ENCODE measurements at places on chromosomes 12 and 14. TPM values are rescaled to one million over a fixed set of nuclear protein-coding genes. Genes with fewer than 3 reads are reported as not detected.
A peak's percentile ranks its signal among the peaks of the same experiment; 100 is the strongest.

- no peak for DNase-seq
These were observed 827 bp upstream of the TEDC1 start for GRCh38 chr14:105490267-105490571.

DNA sequence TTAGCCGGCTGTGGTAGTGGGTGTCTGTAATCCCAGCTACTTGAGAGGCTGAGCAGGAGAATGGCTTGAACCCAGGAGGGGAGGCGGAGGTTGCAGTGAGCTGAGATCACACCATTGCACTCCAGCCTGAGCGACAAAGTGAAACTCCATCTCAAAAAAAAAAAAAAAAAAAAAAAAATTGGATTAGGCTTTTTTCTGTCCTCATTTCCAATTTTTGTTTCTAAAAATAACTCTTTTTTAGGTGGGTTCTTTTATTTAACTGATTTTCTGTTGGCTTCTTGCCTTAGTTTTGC is 863.7 kb downstream of the LRFN5 start:
- no peak for DNase-seq

DNA sequence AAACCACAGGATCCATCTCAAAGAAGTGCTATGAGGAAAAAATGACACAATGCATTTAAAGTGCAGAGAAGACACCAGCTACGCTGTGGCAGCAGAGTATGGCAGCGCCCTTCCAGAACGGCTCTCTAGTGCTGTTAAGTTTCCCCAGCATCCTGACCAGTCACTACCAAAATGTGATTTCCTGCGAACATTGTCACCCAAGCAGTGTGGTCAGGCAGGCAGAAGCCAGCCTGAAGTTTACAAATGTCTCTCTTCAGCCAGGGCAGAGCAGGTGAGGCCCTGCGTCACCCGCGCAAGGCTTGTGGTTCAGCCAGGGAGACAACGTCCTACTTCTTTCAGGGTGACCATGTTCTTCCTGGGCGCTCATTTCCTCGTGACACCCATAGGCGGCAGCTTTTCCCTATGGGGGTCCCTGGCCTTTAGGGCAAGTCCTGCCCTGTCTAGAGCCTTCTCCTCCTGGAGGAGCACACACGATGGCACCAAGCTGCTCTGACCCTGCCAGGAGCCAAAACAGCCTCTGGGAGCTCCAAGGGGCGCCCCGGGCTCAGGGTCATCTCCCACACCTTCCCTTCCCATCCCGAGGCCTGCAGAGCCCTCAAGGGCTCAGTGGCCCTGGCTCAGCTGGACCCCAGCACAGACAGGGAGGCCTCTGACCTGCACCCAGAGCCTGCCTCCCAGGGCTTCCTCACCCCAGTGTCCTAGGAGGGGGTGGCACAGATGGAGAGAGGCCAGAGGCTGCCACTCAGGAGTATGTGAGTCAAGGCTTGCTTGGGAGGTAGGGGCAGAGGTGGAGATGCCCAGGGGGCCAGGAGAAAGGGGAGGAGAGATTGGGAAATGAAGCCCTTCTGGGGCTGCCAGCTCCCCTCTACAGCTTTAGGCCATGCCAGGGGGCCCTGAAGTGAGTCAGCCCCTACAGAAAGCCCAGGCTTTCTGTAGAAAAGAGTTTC is 41.9 kb downstream of the PSMA6 start:
- DNase-seq, result no peak

Gene UNG
- 27.2 TPM for total RNA-seq

Gene POTEG
- total RNA-seq, result not detected

DNA sequence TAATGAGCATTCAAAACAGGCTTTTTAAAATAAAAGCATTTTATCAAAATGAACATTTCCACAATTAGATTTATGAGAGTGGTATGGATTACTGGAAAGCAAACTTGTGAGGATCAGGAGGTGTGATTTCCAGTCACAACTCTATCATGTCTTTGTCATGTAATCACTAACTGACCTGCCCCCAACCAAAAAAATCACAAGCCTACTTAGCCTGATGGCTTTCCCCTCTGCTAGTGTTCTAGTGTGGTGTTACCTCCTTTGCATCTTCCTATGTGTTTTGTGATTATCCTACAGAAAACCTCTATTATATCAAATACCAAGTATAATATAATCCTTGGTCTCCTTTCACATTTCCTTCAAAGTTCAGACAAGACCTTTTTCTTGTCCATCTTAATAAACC is 168.6 kb downstream of the NOVA1 start:
- no peak for DNase-seq

GRCh38 chr14:99315197-99315596 is 43.2 kb upstream of the BCL11B start:
- no peak for DNase-seq

DNA sequence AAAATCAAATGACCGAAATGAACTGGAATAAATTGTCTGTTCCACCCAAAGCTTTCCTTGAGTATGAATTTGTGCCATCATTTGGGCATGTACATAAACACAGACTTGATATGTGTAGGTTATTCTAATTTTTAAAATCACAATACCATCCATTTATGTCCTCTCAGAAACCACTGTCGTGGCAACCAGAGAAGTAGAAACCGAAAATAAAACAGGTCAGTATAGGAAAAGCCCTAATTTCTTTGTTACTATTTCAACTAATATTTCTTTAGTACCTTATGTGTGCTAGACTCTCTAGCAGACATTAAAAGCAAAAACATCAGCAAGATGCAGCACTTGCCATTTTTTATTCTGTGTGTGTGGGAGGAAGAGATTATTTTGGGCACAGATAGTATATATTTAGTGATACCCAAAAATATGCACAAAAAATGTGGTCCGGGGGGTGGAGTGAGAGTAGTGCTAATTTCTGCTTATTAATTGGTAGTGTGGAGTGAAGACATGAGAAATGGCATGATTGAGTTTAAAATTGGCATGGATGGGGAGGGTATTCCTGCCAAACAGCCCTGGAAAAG is 130.8 kb upstream of the CNTN1 start:
- DNase-seq, result no peak

DNA sequence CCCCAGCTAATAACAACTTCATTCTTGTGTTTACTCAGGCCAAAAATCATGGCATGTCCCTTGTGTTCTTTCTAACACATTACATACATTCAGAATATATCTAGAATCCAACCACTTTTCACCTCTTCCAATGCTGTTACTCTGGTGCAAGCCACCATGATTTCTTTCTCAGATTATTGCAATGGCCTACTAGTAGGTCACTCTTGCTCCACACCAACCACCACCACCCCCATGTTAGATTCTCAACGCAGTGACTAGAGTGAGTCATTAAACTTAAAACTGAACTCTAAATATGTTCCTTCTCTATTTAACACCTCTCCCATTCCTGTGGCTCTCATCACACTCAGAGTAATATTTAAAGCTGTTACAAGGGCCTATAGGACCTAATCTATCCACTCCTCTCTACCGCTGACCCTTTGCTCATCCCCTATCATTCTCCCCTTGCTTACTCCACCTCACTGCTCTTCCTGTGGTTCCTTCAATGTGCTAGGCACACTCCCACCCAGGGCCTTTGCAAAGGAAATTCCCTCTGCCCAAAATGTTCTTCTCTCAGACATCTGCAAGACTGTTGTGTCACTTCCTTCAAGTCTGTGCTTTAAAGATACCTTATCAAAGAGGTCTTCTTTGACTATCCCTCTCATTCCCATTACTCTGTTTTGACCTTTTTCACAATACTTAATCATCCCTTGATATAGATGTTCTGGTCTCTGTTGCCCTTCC is 6.6 kb downstream of the RTN1 start:
- no peak for DNase-seq

DNA sequence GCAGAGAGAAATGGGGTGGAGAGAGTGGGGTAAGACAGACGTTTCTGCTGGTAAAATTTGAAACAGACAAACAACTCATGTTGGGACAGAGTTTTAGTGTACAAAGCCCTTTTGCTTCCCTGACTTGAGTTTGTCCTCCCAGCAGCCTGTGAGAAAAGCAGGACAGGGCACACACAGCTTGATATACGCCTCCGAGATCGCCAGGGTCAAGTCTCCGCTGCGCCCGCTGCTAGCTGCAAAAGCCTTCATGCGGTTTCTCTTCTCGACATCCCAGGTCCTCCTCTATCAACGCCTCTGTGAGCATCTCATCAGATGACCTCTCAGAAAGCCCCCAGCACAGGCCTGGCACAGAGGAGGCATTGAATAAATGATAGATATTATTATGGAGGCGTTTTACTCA is 9.4 kb upstream of the BCL11B start:
- no peak for DNase-seq

Gene MYF5
- not detected for total RNA-seq

Gene EAPP
- 95.3 TPM for total RNA-seq

DNA sequence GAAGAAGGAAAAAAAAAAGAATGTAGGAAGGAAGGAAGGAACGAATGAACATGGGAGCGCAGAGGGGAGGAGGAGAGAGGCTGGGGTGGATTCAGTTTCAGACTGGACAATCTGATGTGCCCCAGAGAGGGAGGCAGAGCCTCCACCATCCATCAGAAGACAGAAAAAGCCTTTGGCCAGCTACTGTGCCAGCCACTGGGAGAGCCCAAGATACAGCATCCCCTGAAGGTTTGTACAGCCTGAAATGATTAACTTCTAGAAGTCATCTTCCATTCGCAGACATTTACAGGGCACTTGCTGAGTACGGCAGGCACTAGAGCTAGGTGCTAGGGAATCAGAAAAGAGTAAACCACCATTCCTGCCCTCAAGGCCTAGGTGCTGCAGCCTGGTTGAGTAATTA is 9.0 kb downstream of the PLEKHG6 start:
- no peak for DNase-seq

DNA sequence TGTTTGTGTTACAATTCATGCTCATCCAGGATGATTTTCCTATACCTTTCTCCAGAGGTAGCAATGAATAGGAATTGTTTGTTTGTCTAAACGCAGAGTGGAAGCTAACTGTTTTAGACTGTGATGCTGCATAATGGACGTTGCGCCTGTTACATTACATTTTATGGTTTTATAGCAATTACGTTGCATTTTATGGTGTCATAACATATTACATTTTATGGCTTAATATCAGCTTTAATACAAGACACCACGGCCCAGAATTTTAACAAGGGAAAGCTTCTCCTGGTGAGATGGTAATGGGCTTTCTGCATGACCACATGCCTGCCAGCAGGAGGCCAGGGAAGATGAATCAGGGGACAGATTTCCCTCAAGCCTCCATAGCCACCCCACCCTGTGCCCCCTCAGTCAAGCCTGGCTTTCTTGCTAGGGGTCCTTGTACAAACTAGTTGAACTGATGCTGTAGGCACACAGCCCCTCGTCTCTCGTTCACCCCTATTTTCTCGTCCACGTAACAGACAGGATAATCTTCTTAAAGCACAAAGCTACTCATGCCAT is 56.5 kb downstream of the HSPB8 start:
- DNase-seq, result no peak

DNA sequence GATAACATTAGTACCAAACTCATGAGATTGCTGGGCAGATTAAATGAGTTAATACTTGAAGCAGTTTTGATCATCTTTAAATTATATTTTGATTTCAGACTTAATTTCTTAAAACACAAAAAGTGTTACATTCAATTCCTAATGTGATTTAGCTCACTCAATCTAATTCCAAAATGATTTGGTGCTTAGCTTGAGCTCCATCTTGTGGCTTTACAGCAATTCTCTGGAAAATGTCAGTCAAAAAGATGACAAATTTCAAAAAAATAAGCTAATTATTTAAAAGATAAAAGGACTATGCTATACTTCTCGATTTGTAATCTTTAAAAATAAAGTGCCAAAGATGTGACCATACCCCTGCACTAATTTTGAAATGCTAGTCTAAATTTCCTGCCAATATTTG is 10.1 kb downstream of the LLPH start:
- no peak for DNase-seq

DNA sequence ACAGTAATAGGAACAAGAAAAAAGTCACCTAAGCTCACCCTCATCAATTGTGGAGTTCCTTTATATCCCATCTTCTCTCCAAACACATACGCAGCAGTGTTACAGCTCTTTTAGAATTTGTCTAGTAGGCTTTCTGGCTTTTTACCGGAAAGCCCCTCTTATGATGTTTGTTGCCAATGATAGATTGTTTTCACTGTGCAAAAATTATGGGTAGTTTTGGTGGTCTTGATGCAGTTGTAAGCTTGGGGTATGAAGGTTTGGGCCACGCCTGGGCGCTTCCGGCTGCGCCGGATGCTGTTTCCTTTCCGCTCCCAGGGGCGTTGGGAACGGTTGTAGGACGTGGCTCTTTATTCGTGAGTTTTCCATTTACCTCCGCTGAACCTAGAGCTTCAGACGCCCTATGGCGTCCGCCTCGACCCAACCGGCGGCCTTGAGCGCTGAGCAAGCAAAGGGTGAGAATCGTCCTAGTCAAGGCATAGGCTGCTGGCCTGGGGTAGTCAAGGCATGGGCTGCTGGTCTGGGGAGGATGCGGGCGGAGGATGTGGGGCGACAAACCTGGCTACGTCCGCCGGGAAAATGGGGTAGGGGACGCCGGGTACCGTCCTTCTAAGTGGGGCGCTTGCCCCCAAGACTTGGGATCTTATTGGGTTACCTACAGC is at the start of the genes C12orf57 and RNU7-1:
Gene C12orf57, plus strand, starts transcription at position 301 of the 659 bp plus-strand sequence. Its CDS starts 100 bp downstream, at position 401.
Gene RNU7-1, plus strand, starts transcription at position 95 of the 659 bp plus-strand sequence.
- peak; percentile 96 for DNase-seq

GRCh38 chr14:99502989-99503421 is 21.8 kb downstream of the CCNK start:
- DNase-seq, result no peak

DNA sequence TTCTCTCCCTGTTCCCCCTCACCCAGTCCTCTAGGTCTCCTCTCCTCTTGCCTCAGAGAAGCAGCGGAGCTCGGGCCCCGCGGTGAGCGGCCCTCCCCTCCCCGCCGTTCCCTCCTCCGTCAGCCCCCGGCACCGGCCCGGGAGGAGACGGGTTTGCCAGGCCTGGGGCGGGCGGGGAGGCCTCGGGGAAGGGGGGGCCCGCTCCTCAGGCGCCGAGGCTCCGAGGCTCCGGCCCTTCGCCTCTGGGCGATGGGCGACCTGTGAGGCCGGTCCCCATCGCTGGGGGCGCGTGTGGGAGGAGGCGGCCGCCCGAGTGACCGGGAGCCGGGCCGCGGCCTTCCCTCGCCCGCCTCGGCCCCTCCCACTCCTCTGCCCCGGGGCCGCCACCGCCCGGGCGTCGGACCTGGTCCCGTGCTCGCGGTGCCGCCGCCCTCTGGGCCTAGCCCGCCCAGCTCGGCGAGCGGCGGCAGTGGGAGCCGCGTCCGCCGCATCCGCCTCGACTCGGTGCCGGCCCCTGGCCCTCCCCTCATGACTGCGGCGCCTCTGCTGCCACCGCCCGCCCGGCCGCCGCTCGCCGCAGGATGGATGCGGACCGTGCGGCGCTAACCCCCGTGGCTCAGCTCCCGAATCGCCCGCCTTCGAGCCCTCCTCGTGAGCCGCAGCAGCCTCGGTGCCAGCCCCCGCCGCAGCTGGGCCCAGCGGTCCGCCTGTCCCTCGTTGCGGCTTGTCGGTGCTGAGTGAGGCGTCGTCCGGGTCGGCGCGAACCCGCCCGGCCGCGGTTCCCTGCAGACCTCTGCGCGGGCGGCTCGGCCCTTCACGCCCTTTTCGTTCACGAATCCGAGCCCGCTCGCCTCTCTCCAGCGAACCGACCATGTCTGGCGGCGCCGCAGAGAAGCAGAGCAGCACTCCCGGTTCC is 574 bp downstream of the WNK1 start:
- peak; percentile 88 for DNase-seq

- no peak for DNase-seq
These were observed 95.8 kb upstream of the MAP1LC3B2 start for GRCh38 chr12:116463366-116463765.

Gene OSGEP
- 59.7 TPM for total RNA-seq

GRCh38 chr14:87334997-87335685 is 657.8 kb downstream of the GALC start:
- no peak for DNase-seq

Gene HCAR2
- 0.58 TPM for total RNA-seq

- no peak for DNase-seq
These were observed 20.9 kb downstream of the FRS2 start for GRCh38 chr12:69490920-69491643.

Gene FGF23
- total RNA-seq, result not detected

Measured in stomach (tissue), 19 donors.